ENCODE measurements at places on chromosomes 11 and 22.

DNA sequence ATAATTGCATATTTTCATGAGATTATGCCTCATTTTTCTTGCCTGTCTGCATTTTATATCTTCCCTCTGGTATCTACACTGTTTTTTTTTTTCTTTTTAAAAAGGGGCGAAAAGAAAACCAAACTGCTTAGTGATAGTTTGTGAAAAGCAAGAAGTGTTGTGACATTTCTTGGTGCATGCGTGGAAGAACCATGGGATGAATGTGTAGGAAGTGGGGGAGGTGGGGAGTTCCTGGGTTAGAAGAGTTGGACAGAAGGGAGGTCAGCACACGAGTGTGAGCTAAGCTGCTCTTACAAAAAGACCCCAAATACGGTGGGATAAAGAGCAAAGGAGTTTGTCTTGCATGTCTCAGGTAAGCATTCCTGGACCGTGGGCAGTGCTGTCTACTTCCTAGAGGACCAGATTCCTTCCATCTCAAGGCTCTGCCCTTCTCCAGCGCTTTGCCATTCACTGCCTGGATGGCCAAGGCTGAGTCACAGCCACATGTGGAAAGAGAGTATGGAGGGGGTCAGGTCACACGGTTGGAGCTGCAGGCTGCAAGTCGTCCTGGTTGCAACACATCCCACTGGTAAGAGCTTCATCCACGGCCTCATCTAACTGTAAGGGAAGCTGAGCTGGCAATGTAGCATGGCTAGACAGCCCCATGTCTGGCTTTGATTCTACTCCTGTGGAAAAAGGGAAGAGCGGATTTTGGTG, 300.6 kb downstream of the DDX10 start:
- DNase-seq = no peak

DNA sequence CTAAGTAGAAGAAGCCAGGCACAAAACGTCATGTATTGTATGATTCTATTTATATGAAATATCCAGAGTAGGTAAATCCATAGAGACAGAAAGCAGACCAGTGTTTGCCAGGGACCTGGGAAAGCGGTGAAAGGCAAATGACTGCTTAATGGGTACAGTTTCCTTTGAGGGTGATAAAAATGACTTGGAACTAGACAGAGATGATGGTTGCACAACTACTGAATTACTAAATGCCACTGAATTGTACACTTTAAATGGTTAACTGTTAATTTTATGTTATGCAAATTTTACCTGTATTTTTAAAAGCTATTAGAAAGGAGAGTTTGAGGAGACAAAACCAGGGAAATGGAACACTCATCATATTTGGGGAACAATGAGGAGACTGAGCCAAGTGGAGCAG, 61.8 kb upstream of the USP47 start:
- no peak for DNase-seq

- no peak for DNase-seq
Measured at GRCh38 chr22:36226189-36226588, 13.1 kb downstream of the APOL2 start.

DNA sequence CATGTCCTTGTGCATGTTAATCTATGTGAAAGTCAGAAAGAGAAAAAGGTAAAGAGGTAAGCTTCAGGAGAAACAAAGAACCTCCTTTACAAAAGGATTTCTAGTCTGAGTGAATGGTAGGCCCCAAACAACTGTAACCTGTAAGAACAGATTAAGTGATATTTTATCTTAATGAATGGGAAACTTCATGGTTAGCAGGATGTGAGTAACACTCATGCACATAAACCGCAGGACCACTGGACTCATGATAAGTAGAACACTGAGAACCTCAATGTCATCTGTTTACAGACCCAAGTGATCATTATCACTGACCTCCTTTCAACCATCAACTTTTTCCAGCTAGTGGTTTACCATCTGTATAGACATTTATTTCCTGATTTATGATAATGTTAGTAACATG, 19.9 kb downstream of the OR8G5 start:
- DNase-seq = no peak

GRCh38 chr11:112694245-112694644, 267.0 kb upstream of the NCAM1 start:
- DNase-seq = no peak

DNA sequence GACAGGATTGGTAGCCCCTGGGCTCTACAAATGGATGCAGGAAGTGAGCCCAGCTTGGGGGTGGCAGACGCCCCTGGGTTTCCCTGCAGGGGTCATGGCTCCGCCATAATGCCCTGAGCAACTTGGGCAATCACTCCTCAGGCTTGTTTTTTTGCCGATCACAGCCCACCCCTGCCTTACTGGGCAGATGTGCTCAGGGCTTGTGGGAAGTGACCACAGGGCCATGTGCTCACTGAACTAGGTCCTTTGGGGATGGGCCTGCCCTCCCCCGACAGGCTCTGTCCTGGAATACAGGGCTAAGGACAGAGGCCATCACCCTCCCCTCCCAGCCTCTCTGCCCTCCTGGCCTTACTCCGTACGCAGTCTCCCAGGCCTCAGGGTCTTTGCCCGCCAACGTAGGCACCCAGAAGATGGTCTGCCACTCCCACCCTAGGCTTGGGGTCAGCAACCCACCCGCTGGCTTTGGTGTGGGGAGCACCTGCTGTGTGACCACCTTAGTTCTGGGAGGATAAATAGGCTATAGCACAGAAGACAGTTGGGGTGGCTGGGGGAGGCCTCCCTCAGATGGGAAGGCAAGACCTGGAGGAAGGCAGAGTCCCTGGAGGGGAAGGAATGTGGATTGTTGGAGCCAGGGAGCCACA, 3.8 kb downstream of the RPLP2 start:
- DNase-seq = no peak
